NCI-H1092 (cell line): ENCODE measurements at places on chromosomes 11 and 22.
A peak's percentile ranks its signal among the peaks of the same experiment; 100 is the strongest.

DNA sequence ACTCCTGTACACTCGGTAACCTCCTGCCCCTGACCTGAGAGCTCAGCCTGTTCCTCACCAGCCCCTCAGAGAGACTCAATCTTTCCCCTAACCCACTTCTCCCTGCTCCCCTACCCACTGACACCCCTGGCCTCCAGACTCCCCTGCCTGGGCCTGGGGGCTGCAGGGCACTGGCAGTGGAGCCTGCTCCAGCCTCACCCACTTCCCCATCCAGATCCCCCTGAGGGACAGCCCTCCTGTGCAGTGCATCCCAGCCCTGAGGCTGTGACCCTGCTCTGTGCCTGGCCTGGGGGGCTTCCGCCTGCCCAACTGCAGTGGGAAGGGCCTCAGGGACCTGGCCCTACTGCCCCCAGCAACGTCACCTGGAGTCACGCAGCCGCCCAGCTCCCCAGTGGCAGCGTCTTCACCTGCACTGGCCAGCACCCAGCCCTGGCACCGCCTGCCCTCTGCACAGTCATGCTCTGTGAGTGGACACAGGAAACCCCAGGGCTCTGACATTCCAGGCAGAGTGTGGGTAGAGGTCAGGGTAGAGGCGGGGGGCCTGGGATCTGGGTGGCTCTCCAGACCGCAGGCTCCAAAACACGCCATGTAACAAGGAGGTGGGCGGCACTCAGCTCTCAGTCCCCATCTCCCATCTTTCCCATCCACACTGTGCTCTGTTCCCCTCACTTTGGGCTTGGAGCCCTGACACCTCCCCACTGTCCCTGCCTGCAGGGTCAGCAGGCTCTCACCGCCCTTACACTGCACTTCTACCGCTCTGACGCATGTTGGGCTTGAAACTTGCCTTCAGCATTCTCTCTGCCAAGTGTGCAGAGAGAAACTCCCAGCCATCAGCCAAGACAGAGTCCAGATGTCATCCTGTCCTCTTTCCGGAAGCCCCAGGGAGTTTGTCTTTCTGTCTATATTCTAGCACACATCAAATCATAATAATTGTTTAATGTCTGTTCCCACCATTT, 5.1 kb downstream of the VSIG10L2 start:
- no peak for DNase-seq

DNA sequence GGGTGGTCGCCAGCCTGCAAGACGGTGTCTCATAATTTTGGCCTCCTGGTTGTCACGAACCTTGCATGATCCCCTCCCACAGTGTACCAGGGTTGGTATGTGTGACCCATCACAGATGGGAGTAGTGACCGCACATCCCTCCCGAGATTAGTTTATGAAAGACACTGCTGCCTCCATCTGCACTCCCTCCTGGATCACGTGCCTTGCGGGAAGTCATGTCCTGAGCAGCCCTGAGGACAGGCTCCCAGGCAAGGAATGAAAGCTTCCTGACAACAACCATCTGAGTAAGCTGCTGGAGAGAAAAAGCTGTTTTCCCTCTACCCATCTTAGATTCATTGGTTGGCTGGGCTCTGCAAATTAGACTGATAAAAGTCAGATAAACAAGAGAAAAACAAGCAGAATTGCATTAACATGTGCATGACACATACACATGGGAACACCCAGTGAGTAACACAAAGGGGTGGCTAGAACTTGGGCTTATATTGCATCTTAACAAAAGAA, 14.4 kb upstream of the PAMR1 start:
- DNase-seq, result no peak

DNA sequence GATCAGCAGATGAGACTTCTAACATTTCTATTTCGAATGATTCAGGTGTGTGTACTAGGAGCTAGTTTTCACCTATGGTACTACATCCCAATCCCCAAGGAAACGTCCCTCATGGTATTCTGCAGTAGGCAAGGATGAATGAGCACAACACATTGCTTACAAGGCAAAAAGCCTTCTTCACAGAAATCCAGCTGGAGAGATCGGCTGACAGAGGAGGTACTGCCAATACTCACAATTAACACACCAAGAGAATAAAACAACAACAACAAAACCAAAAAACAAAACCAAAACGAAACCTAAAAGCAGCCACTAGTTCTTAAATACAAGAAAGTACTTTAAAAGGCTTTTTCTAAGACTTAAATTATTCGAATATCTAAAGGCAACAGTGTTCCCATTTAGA, 101.4 kb downstream of the PICALM start:
- DNase-seq, result no peak

DNA sequence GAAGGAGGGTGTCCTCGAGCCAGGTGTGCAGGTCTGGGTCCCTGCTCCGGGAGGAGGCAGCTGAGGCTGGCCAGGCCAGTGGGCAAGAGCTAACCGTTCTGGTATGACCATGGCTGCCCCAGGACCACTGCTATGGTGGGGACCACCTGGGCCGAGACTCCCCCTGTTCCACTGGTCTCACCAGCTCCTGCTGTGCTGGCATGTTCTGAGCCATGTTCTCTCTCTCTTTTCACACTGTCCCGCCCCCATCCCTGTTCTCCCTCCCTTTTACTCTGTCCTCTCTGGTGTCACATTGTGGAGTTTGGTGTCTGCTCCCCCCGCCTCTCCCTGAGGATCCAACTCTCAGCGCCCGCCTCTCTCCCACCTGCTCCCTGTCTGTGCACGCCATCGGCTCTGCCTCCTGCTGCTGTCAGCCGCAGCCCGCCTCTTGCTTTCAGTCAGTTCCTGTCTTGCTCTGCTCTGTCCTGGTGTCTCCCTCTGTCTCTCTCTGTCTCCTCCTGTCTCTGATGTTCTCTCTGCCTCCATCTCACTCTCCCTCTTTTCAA, 66.4 kb downstream of the LRRC32 start:
- DNase-seq, result no peak

DNA sequence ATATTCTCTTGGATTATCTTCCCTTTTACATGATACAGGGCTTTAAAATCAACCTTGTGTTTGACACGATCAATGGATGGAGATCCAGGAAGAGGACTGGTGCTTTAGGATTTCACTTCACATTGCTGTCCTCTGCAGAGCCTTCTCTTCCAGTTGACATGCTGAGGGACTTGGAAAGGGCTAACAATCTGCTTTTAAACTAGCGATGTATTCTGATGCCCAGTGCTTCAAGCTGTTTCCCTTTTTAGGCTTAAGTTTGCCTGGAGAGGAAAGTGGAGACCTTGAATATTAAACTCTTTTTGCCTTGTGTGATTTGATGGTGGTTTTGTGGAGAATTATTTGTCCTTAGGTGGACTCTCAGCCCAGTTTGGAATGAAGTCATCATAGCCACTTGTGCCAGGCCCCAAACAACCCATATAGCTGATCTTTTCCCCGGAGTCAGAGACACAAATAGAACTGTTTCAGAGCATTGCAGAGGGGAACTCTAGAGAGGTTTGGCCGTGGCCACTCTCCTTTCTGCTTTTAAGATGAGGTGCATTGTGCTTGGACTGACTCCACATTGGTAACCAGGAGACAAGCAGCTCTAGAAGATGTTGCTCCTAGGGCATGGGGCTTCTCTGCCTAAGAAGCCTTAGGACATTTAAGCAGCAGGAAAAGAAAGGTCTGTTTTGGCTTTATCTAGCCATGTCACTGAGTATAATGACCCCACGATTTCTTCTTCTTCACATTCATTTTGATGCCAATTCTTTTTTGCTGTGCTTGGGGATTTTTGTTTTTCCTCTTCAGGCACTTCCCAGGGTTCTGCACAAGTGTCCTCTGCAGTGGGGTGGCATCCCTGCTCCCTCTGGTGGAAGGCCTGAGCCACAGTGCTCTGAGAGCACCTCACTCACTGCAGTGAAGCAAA, 152.8 kb downstream of the NCAM1 start:
- DNase-seq, result peak; percentile 47

GRCh38 chr11:116787436-116787785, 412 bp downstream of the ZPR1 start:
- DNase-seq, result no peak

DNA sequence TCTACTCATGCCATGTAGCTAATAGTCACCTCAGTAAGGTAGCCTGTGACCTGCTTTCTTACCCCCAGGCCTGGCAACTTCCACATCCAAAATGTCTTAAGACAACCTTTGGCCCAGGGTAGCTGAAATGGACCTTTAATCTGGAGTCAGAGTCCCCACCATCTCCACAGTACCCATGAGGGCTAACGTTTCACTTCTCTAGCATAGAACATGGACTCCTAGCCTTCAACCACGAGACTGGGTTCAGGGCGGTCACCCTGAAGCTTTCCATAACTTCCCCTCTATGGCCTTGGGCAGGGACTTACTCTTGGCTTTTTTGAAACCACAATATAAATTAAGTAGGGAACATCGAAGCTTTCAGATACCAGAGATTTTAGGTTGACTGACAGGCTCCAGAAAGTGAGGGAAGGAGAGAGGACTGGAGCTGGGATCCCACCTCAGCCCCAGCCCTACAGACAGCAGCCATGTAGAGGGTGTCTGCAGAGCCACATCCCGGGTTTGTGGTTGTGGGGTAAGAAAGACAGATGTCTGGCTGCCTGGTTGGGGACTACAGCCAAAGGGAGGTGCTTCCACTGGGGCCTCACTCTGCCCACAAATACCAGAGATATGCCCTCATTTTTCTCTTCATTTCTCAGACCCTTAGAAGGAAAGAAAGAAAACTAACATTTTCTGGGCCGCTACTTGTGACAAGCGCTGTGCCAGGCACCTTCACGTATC, 2.6 kb downstream of the TBC1D10A start:
- no peak for DNase-seq

DNA sequence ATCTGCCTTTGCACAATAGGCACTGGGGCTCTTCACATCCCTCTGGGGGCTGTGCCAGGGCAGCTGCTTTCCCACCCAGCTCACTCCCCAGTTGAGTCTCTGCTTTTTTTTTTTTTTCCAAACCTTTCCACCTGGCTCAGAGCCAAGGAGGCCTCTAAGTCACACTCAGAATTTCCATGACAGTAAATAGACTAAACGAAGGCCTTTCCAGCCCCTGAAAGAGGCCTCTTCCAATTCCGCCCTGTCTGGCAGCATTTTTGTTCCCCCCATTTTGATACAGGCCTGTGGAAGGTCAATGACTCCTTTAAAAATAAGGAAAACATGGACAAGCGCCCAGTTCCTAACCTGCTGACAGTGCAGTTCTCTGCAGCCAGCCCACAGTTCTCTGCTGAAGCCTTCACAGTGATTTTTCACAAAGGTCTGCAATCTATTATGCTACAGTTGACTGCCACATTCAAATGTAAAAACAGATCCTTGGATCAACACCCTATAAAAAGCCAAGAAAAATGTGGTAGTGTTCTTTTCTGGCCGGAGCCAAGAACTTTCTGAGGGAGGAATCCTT, 107.5 kb upstream of the SESN3 start:
- DNase-seq, result peak; percentile 93

- no peak for DNase-seq
Observed at GRCh38 chr11:82007521-82007920, 726.1 kb downstream of the FAM181B start.

DNA sequence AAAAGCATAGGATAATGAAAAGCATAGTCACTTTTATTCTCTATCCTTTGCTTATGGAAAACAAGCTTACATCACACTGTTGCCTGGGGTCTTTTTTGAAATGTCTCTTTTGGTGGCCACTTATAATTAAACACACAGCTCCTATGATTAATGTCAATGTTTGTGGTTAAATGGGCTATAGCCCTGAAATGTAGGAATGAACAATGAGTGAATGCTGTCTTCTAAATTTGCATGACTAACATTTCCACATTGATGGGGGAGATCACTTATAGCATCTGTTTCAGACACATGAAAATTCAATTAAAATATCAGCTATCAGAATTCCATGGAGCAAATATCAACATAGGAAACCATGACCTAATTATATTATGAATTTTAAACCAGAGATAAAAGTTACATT, 171.4 kb upstream of the FAT3 start:
- no peak for DNase-seq

GRCh38 chr22:29166180-29166579, 39.5 kb upstream of the EMID1 start:
- DNase-seq, result no peak

GRCh38 chr22:44091021-44091721, 67.1 kb downstream of the PARVB start:
- no peak for DNase-seq

- no peak for DNase-seq
Observed at GRCh38 chr11:9038541-9038940, 34.7 kb upstream of the NRIP3 start.

GRCh38 chr11:64637334-64638017, 46.5 kb downstream of the SLC22A12 start:
- DNase-seq, result no peak

GRCh38 chr11:47466701-47467250, 17.8 kb upstream of the RAPSN start:
- DNase-seq, result peak; percentile 95

- no peak for DNase-seq
Observed at GRCh38 chr11:38460896-38461295, 1862.9 kb upstream of the RAG2 start.

- DNase-seq, result no peak
Observed at GRCh38 chr11:13368041-13368446, 90.5 kb downstream of the BMAL1 start.

GRCh38 chr11:71996946-71997345, 1.8 kb upstream of the IL18BP start:
- no peak for DNase-seq

DNA sequence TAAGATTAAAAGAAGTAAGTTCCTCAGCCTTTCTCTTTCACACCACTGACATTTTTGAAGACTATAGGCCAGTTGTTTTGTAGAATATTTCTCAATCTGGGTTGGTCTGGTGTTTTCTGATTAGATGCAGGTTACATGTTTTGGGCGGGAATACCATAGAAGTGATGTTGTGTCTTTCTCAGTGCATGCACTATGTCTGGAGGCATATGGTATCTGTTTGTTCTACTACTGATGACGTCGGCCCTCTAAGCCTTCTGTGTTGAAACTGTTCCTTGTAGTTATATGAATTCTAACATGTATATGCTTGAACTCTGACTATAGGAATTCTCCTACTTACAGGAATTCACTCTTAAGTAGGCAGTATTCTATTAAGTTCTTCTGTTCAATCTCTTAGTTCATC, 21.6 kb downstream of the ZFTA start:
- DNase-seq, result no peak

DNA sequence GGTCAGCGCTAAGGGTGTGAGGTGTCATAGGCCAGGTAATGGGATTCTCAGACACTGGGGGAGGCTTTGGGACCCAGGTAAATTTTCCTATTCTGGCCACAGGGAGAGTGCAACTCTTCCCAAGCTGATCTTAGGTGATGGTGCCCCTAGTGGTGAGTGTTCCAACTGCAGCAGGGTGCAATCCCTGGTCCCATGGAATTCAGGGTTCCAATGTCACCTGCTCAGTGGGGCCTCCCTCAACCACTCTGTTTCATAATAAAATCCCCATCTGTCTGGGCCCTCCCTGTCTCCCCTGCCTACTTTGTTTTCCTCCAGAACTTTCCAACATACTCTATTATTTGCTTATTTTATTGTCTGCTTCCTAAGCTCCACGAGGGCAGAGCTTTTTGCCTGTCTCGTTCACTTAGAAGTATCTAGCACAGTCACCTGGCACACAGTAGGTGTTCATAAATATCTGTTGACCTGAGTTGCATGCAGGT, 2.9 kb upstream of the SGSM1 start:
- no peak for DNase-seq
